ENCODE measurements at places on chromosomes 5 and 9. TPM values are rescaled to one million over a fixed set of nuclear protein-coding genes. Genes with fewer than 3 reads are reported as not detected.

GRCh38 chr9:104301755-104302154 is 202.3 kb upstream of the OR13F1 start:
- no peak for DNase-seq

GRCh38 chr5:69276422-69277174 is 41.9 kb downstream of the CDK7 start:
- no peak for DNase-seq

- no peak for DNase-seq
These were observed 368 bp downstream of the SH3TC2 start for GRCh38 chr5:149062371-149063016.

- no peak for DNase-seq
These were observed 89.9 kb upstream of the TXNDC8 start for GRCh38 chr9:110427497-110428104.

DNA sequence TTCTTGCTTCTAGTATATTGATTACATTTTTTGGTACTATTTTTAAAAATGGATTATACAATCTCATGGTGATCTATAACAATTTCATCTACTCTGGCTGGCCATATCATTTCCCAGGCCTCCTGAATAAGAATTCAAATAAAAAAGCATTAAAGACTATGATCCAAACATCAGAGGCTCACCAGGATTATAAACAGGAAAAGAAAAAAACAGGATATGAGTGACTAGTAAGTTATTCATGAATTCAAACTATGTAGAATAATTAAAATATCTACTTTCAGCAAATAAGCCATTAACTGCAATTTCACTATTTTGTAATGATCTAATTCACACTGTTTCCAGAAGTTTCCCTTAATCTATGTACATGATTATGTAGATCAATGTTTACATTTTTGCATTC is 293.1 kb upstream of the CDH6 start:
- DNase-seq, result no peak

GRCh38 chr5:69367697-69368279 is 1.5 kb downstream of the AK6 start:
- no peak for DNase-seq

- DNase-seq, result no peak
These were observed 133.9 kb downstream of the PLK2 start for GRCh38 chr5:58326022-58326421.

The PCDHB8 gene
- polyA plus RNA-seq, result 3.5 TPM

The SV2C gene
- 0.18 TPM for polyA plus RNA-seq

The IL17B gene
- 1.4 TPM for polyA plus RNA-seq

The NRARP gene
- 6.4 TPM for polyA plus RNA-seq

The SLC46A2 gene
- polyA plus RNA-seq, result not detected
